ENCODE measurements at places on chromosomes 4 and X. TPM values are rescaled to one million over a fixed set of nuclear protein-coding genes. Genes with fewer than 3 reads are reported as not detected.

The VCX3B gene
- total RNA-seq: not detected

The ASB5 gene
- total RNA-seq: 206 TPM

DNA sequence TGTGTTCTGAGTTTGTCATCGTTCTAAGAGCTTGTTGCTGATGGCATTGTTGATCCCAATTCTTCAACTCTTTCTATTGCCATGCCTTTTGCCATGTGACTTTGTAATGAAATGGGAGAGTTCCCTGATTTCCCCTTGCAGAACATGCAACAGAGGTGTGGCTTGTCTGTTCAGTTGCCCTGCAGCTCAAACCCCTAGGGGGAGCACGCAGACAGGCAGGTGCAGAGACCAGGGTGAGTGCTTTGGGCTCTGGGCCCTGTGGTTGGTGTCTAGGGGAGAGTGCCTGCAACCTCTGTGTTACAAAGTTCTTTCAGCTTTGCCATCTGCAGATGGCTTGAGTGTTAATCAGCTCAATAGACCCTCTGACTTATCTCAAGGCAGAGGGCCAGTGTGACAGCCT lies 332.7 kb downstream of the MID1IP1 start:
- no peak for DNase-seq

GRCh38 chr4:38132843-38133662 lies 172.9 kb downstream of the PTTG2 start:
- no peak for DNase-seq

DNA sequence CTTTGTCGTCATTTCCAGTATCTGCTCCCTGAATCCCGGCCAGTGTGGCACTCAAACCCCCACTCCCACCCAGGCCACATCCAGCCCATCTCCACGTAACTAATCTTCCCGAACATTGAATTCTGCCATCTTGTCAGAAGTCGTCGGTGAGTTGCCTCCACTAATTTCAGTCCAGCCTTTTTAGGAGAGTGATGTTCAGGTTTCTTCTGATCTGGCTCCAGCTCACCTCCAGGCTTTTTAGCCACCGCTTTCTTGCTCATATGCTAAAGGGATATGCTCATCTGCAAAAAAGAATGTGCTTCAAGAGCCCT lies 1.3 kb downstream of the TMEM165 start:
- no peak for DNase-seq

DNA sequence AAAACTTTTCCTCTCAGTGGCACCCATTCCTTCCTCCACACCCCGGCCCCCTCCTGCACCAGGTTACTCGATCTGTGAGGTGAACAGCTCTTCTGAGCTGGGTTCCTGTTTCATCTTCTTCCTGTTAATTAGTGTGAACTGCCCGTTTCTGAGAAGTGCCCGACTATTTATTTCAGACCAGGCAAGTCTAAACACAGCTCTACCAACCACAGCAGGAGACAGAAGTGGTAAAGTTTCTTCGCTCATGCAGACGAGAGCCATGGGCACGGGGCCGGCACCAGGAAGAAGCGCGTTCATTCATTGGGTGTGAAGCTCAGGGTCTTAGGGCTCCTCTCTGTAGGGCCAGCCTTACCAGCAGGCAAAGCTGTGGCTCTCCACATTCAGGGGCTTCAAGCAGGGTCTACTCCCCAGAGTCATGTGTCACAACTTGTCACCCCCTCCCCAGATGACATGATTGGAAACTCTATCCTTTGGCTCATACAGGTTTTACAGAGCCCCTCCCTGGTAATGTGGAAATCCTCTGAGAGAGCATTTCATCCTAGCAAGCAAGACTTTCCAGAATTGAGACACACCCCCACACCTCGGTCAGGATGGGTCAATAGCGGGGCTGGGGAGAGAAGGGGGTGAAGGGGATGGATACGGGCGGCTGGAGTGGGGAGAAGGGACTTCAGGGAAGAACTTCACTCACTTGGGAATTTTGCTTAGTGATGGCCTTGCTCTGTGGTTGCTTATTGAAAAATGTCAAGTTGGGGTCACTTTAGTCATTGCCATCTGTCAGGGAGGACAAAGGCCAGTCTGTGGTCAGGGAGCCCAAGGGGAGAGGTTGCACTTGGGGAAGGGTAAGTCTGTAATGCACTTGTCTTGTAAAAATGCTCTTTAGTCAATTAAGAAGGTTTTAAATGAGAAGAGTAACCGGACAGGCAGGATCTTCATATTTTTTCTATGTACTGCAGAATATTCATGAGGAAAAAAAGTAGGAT lies 121.6 kb upstream of the TRIM2 start:
- DNase-seq: no peak

GRCh38 chrX:153781428-153782047 lies 697 bp downstream of the SRPK3 start:
- DNase-seq: peak; percentile 54

DNA sequence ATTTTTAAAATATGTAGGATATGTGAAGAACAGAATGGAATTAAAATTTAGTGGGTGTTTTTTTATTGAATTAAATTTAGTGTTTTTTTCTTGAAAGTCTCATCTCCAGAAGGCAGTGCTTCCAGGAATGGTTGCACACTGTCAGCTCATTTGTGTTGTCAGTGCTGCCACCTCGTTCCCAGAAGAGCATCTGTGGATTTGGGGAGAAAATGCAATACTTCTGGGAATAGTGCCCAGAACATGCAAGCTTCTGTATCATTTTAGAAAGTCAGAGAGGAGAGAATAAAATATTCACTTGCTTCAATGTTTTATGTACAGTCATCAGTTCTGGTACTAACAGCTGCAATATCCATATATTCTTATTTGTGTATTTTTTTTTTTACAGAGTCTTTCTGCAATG lies 608.8 kb downstream of the PCDH7 start:
- no peak for DNase-seq

GRCh38 chr4:176767183-176767582 lies 25.5 kb downstream of the VEGFC start:
- DNase-seq: no peak

DNA sequence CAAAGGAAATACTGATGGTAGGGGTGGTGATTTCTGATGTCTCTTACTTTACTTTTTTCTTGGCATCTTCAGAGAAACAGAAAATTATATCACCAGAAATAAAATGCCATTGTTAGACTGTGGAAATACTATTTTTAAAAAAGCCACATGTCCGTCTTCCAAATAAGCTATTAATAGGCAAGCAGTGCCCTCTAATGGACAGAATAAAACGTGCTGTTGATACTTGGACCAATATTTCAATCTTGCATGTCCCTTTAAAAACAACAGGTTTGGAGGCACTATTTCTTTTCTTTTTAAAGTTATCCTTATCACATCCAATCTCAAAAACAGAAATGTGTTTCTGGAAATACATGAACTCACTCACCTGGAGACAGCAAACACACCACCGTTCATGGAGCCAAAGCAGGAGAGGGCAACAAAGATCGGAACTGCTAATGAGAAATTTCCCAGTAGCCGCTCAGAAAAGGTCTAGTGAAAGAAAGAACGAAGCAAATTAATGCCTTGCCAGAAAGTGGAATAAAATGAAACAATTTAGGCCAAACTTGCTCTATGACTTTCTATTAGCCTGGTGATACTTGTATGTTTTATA lies 59.2 kb downstream of the SLC7A11 start:
- peak; percentile 84 for DNase-seq

Measured in tongue (tissue), 3 donors.